ENCODE measurements at places on chromosomes 16 and 17. TPM values are rescaled to one million over a fixed set of nuclear protein-coding genes. Genes with fewer than 3 reads are reported as not detected.

HBA1 gene
- total RNA-seq = 7.4 TPM

MYH13 gene
- 0.11 TPM for total RNA-seq

TBC1D3 gene
- not detected for total RNA-seq

KCNJ18 gene
- total RNA-seq = not detected

GRCh38 chr17:4899341-4900230 lies at the start of gene C17orf107:
Gene C17orf107, plus strand, starts transcription at chr17:4899536. Its CDS starts 227 bp downstream, at chr17:4899763.
- H3K36me3 ChIP-seq = peaks cover 4% of the 10 kb centered on the region
- no peak within 1 kb of the TSS for H3K27ac ChIP-seq
- peaks cover 3% of the 10 kb centered on the region for H3K27me3 ChIP-seq
- H3K4me1 ChIP-seq = peaks cover 14% of the 10 kb centered on the region
- peak within 1 kb of the TSS; percentile 58 for H3K4me3 ChIP-seq

DNA sequence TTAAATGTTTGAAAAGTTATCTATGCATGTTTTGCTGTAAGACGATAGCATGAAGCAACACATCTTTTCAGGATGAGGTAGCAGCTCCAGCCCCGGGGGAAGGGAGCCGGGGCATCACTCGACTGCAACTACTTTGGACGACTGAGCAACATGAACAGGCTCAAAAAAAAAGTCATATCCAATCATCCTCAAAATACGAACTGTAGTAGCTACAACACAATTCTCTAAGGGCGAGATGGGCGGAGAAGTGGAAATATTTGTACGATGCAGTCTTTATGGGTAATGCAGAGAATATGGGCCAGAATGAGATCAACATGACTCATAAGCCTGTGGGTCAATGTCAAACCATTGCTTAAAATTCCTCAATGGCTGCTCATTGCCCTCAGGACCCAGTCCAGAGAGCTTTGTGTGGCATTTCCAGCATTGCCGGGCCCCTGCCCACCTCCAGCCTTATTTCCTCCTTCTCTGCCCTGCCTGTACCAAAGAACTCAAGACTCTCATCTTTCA lies 17.7 kb upstream of the SMURF2 start:
- no peaks in the 10 kb centered on the region for H3K27me3 ChIP-seq
- no peak overlapping the region for H3K27ac ChIP-seq
- no peaks in the 10 kb centered on the region for H3K36me3 ChIP-seq
- no peak overlapping the region for H3K4me3 ChIP-seq
- H3K4me1 ChIP-seq = no peaks in the 10 kb centered on the region

- H3K4me1 ChIP-seq = no peaks in the 10 kb centered on the region
- H3K27ac ChIP-seq = no peak overlapping the region
- H3K4me3 ChIP-seq = no peak overlapping the region
- no peak for DNase-seq
- H3K36me3 ChIP-seq = no peaks in the 10 kb centered on the region
- no peaks in the 10 kb centered on the region for H3K27me3 ChIP-seq
These were observed 46.1 kb upstream of the MTMR4 start for GRCh38 chr17:58560511-58560910.

GRCh38 chr17:59829217-59830006 lies 63.3 kb downstream of the TUBD1 start:
- H3K27me3 ChIP-seq = no peaks in the 10 kb centered on the region
- peaks cover 12% of the 10 kb centered on the region for H3K4me1 ChIP-seq
- peak overlapping the region; percentile 7 for H3K4me3 ChIP-seq
- peak overlapping the region; percentile 94 for H3K27ac ChIP-seq
- DNase-seq = peak; percentile 79

GRCh38 chr17:82807101-82807500 lies 32.7 kb downstream of the ZNF750 start:
- no peak overlapping the region for H3K27ac ChIP-seq
- no peaks in the 10 kb centered on the region for H3K4me1 ChIP-seq
- no peak overlapping the region for H3K4me3 ChIP-seq
- no peaks in the 10 kb centered on the region for H3K27me3 ChIP-seq

- no peaks in the 10 kb centered on the region for H3K27me3 ChIP-seq
- H3K4me3 ChIP-seq = no peak overlapping the region
- DNase-seq = no peak
- no peaks in the 10 kb centered on the region for H3K36me3 ChIP-seq
These were observed 119.6 kb downstream of the CA4 start for GRCh38 chr17:60269417-60269816.

- no peak for DNase-seq
- peaks cover 3% of the 10 kb centered on the region for H3K36me3 ChIP-seq
- no peaks in the 10 kb centered on the region for H3K27me3 ChIP-seq
- H3K4me3 ChIP-seq = no peak overlapping the region
These were observed 81.1 kb downstream of the CACNG1 start for GRCh38 chr17:67125417-67125816.

DNA sequence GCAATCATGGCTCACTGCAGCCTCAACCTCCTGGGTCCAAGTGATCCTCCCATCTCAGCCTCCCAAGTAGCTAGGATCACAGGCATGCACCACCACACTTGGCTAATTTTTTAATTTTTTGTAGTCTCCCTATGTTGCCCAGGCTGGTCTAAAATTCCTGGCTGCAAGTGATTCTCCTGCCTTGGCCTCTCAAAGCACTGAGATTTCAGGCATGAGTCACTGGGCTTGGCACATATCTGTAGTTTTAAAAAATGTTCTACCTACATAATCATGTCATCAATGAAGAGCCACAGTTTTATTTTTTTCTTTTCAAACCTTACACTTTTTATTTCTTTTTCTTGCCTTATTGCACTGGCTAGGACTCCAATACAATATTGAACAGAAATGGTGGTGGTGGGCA lies 33.1 kb upstream of the COL1A1 start:
- H3K4me1 ChIP-seq = no peaks in the 10 kb centered on the region
- DNase-seq = no peak
- no peak overlapping the region for H3K4me3 ChIP-seq
- no peaks in the 10 kb centered on the region for H3K36me3 ChIP-seq

GRCh38 chr16:87235810-87236515 lies 81.2 kb downstream of the C16orf95 start:
- H3K4me3 ChIP-seq = no peak overlapping the region
- H3K36me3 ChIP-seq = no peaks in the 10 kb centered on the region
- DNase-seq = no peak
- no peak overlapping the region for H3K27ac ChIP-seq
- no peaks in the 10 kb centered on the region for H3K4me1 ChIP-seq
- H3K27me3 ChIP-seq = no peaks in the 10 kb centered on the region
